ENCODE measurements at places on chromosomes 4 and X. TPM values are rescaled to one million over a fixed set of nuclear protein-coding genes. Genes with fewer than 3 reads are reported as not detected.

Gene TRIM60
- not detected for total RNA-seq

Gene TMEM271
- not detected for total RNA-seq

Gene POU4F2
- not detected for total RNA-seq

Gene TLR1
- 0.22 TPM for total RNA-seq

Gene ADH6
- 0.13 TPM for total RNA-seq

Gene BTC
- total RNA-seq = 0.91 TPM

Gene TENT5D
- total RNA-seq = not detected

Gene SMARCAD1
- total RNA-seq = 9.9 TPM

Gene TBC1D8B
- total RNA-seq = 1.3 TPM

Gene OTUD6A
- not detected for total RNA-seq

Gene SYNPO2
- 0.56 TPM for total RNA-seq

Gene CAMK2D
- total RNA-seq = 13.7 TPM

Gene PRR32
- total RNA-seq = not detected

Gene PI4K2B
- 7.8 TPM for total RNA-seq

Gene PRRG1
- total RNA-seq = 4.3 TPM

Gene MAGEC1
- 0.05 TPM for total RNA-seq

Gene SORCS2
- total RNA-seq = 4.9 TPM

Gene POF1B
- 2.0 TPM for total RNA-seq

Gene PPM1K
- 0.68 TPM for total RNA-seq

Gene ZFP92
- total RNA-seq = 0.56 TPM

Gene PNMA6F
- total RNA-seq = not detected

Gene TCEAL5
- total RNA-seq = not detected

Gene DNAAF6
- total RNA-seq = not detected

Gene ABLIM2
- total RNA-seq = 7.8 TPM

Gene DCUN1D4
- 15.8 TPM for total RNA-seq

Gene C1QTNF7
- not detected for total RNA-seq

Gene IL13RA1
- total RNA-seq = 68.4 TPM

Gene LGI2
- total RNA-seq = 0.07 TPM

Gene ZDHHC9
- total RNA-seq = 67.5 TPM

Gene ZNF711
- 0.76 TPM for total RNA-seq

Gene ANK2
- 0.68 TPM for total RNA-seq

Gene INTU
- 1.0 TPM for total RNA-seq

Gene CT45A10
- 0.35 TPM for total RNA-seq

Gene PLK4
- 13.2 TPM for total RNA-seq

Gene KLHL34
- total RNA-seq = not detected

Gene TLR10
- total RNA-seq = not detected

Gene SERTM2
- total RNA-seq = not detected

Gene CPLX1
- total RNA-seq = 0.64 TPM

Gene SLIT2
- not detected for total RNA-seq

Gene CT45A3
- 0.29 TPM for total RNA-seq

Gene P2RY10
- not detected for total RNA-seq

Gene AMTN
- 0.15 TPM for total RNA-seq

Gene ZNF630
- total RNA-seq = 0.16 TPM

Gene PPP4R3C
- total RNA-seq = not detected

Gene STS
- 2.4 TPM for total RNA-seq

Gene SHOX
- 0.02 TPM for total RNA-seq

All from A549 treated with AZD2906 at 1 μM for 4 hours (cell line).